ENCODE measurements at places on chromosomes 2 and 18.

DNA sequence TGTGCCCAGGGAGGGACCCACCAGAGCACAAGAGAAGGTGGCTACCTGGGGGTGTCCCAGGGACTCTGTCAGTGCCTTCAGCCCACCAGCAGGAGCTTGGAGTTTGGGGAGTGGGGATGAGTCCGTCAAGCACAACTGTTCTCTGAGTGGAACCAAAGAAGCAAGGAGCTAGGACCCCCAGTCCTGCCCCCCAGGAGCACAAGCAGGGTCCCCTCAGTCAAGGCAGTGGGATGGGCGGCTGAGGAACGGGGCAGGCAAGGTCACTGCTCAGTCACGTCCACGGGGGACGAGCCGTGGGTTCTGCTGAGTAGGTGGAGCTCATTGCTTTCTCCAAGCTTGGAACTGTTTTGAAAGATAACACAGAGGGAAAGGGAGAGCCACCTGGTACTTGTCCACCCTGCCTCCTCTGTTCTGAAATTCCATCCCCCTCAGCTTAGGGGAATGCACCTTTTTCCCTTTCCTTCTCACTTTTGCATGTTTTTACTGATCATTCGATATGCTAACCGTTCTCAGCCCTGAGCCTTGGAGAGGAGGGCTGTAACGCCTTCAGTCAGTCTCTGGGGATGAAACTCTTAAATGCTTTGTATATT lies 14.0 kb downstream of the ITM2C start:
- no peak for DNase-seq

GRCh38 chr18:32368991-32369390 lies 101.7 kb downstream of the GAREM1 start:
- DNase-seq = no peak

GRCh38 chr2:120596191-120596811 lies 139.4 kb upstream of the GLI2 start:
- DNase-seq = no peak

GRCh38 chr18:23012249-23012648 lies 79.1 kb downstream of the RBBP8 start:
- no peak for DNase-seq

DNA sequence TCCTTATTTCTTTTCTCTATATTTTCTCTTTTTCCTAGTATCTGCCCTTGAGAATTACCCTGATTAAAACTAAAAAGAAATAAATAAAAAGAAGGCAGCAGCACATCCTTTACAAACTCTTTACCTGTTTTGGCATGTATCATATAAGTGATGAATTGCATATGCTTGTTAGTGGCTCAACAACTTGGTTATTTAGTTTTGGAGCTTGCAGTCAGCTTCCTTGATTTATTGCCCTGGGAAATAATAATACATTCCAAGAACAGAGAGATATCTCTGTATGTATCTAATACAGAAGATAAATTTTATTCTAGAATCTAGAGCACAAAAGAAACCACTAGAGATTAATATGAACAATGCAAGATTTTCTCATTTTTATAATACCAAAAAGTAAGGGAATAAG lies 139.8 kb upstream of the ZC3H15 start:
- no peak for DNase-seq

- DNase-seq = no peak
Measured at GRCh38 chr2:46963941-46964673, 48.5 kb upstream of the MCFD2 start.

- no peak for DNase-seq
Measured at GRCh38 chr18:955384-956066, 50.9 kb downstream of the ADCYAP1 start.

GRCh38 chr2:195319112-195319460 lies 337.9 kb upstream of the SLC39A10 start:
- DNase-seq = no peak

- DNase-seq = no peak
Measured at GRCh38 chr2:68952887-68953521, at the start of gene GKN2. TSS of gene GKN2 (minus strand) at chr2:68952893. CDS start at chr2:68952861, 32 bp downstream.

DNA sequence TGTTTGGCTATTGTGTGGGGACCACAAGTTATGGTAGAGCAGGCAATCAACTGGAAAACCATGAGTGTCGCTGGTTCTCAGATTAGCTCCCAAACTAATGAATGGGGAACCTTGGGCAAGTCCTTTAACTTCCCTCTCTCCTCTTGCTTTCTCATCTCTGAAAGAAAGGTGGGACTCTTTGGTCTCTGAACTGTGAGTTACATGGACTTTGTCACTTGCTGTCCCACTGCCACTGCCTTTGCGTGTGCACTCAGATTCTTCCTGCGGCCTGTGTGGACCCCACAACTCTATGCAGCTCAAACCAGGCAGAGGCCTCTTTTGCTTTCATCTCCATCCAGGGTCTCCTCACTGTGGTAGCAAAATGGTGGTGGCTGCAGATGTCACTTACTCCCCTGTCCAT lies 86.7 kb downstream of the RNF144A start:
- no peak for DNase-seq

- DNase-seq = no peak
Measured at GRCh38 chr2:29744976-29745375, 176.4 kb downstream of the ALK start.

- DNase-seq = no peak
Measured at GRCh38 chr2:2992634-2993033, 385.0 kb downstream of the EIPR1 start.

DNA sequence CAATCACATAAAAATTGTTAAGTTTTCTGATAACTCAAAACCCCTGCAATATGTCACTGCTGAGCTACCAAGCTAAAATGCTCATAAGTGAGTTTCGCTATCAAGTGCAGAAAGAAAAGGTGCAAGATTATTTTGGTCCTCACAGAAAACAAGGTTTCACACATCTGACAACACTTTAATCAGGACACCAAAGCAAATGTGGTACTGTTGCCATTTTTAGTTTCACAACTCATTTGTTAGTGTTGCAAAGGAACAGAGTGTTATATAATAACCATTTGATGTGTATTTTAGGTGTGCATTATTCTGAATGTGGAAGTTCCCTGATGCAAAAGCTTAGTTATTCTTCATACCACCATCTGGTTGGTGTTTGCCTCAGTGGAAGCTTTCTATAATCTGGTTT lies 956.2 kb downstream of the DSC3 start:
- no peak for DNase-seq

GRCh38 chr18:63788447-63789096 lies 13.4 kb downstream of the SERPINB7 start:
- peak; percentile 52 for DNase-seq
